ENCODE measurements at places on chromosomes 4 and X.

DNA sequence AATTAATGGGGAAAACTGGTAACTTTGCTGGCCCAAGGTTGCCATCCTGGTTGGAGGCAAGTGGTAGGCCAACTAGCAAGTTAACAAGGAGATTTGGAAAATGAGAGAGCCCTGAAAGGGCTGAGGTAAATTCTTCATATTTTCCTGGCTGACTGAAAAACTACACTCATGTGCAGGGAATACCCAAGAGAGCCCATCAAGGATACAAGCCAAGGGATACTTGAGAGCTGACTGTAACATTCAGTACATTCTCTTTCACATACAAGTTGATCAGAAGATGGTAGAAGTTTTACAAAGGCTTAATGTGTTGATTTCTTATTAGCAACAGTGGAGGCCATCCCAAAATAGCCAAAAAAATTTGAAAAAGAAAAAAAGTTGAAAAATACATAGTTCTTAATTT lies 33.3 kb downstream of the IL2 start:
- DNase-seq, result no peak

DNA sequence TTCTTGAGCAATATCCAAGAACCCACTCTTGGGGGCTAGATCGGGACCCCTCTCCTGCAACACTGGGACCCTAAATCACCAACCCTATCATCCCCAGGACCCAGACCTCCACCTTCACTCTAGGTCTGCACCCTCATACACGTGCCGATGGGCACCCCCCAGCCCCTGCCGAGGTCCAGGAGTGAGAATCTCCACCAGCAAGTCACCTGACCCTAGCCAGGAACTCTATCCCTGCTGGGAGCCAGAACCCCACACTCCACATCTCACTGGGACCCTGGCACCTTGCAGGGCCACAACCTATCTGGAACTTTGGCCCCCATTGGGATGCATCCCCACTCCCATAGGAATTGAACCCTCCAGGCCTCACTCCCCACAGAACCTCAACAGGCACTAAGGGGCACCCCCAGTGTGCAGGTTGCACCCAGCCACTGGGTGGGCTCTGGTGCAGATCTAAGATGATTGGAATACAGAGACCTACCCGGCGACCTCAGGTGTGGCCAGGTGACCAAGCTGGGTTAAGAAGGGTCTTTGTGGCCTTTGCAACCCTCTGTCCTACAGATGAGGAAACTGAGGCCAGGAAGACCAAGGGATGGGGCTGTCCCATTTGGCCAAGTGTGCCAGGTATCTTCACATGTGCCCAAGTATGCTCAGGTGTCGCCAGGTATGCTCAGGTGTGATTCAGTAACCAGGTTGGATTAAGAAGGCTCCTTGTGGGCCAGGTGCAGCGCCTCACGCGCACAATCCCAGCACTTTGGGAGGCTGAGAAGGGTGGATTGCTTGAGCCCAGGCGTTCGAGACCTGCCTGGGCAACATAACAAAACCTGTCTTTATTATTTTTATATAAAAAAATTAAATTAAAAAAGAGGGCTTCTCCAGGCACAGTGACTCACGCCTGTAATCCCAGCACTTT lies 3.1 kb upstream of the DHRSX start:
- no peak for DNase-seq

GRCh38 chr4:17664755-17665154 lies 50.3 kb downstream of the MED28 start:
- no peak for DNase-seq

GRCh38 chrX:20402956-20403355 lies 136.2 kb upstream of the RPS6KA3 start:
- no peak for DNase-seq

DNA sequence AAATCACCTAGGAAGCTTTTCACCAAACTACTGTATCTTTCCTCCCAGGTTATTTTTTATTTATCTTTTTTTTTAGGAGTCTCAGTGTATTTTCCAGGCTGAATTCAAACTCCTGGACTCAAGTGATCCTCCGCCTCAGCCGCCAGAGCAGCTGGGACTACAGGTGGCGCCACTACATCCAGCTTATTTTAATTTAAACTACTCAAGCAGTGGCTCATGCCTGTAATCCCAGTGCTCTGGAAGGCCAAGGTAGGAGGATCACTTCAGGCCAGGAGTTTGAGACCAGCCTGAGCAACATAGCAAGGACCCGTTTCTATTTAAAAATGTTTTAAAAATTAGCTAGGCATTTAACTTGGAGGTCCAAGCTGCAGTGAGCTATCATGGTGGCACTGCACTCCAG lies 37.8 kb downstream of the LEF1 start:
- no peak for DNase-seq

- no peak for DNase-seq
Measured at GRCh38 chrX:144819406-144819805, 427.9 kb upstream of the SPANXN1 start.

DNA sequence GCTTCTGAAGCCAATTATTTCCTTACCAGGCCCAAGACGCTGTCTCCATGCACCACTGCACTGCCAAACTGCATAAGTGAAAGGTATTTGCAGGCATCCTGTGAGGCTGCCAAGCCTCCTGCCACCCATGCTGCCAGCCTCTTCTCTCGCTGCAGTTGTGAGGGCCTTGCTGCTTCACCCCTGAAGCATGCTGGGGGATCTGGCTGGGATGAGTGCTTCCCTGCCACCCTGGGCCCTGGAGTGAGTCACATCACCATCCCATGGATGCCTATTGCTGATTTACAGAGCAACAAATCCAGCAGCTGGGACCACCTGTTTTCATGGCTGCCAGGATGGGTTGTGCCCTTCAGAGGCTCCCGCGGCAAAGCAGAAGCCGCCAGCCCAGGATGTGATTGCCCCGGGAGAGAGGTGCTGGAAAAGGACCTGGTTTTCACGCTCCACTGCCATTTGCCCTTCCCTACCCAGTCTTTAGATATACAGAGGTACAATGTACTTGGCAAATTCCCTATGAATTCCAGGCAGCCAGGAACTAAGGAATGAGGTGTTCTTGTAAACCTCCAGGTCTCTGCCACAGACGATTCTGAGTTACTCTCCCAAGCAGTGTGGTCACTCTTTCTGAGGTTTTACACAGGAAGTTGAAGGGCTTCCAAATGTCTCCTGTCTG lies 41.5 kb upstream of the PTCHD1 start:
- no peak for DNase-seq

DNA sequence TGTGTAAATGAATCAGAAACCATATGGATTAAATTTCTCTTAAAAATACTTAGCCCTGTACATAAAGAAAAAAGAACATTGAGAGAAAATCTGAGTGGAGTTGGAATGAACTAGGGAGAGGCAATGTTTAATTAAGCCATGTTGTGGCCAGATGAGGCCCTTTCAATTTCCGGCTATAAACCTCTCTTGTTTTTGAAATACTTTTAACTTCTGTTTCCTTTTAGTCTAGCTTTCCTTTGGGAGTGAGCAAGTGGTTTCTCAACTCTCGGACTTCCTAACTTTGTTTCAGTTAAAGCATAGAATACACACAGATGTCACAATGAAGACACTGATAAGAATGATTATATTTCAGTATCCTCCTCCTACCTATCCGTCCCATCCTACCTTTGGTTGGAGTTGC lies 197.2 kb downstream of the ARHGAP24 start:
- no peak for DNase-seq

- DNase-seq, result no peak
Measured at GRCh38 chrX:10929747-10930146, 181.4 kb upstream of the HCCS start.

- DNase-seq, result no peak
Measured at GRCh38 chr4:163380703-163381102, 37.0 kb downstream of the NPY5R start.

All from activated CD8-positive, alpha-beta memory T cell treated with anti-CD3 and anti-CD28 coated beads for 4 hours (primary cell).